Stimulated activated CD8-positive, alpha-beta memory T cell treated with anti-CD3 and anti-CD28 coated beads, Interleukin-7, amount 100 ng/mL, for 4 hours (primary cell): ENCODE measurements at places on chromosomes 4 and X.

DNA sequence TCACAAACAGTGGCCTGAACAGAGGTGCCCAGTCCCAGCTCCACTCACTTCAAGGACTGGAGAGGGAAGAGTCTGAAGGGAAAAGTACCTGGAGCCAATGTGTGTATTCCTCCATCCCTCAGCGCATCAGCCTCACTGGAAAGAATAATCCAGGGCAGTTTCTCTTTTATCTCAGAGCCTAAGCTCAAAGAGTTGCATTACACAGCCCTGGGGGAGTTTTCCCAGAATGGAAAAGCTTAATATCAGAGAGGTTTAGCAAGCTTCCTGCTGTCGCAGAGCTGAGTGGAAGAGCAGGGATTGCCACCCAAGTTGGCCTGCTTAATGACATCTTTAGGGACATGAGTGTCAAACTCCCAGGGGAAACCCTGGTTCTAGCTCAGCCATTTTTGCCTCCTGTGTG is 80.4 kb upstream of the MSX1 start:
- no peak for DNase-seq

GRCh38 chrX:39260965-39261364 is 459.7 kb downstream of the MID1IP1 start:
- DNase-seq = no peak

DNA sequence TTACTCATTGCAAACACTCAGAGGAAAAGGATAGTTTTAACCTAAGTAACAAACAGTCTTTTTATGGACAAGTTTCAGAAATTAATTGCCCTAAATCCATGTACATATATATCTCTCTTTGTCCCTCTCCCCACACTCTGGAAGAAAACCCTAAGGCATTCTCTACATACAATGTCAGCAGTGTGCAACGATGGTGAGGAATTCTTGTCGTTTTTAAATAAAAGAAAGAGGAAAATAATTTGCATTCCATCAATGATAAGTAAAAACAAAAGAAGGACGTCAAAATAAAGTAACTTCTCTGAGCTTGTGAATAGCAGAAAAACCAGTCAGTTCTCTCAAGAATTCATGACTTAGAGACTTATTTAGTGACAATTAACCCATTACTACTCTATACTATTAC is 550.5 kb upstream of the DIPK2B start:
- no peak for DNase-seq

GRCh38 chrX:13902406-13902805 is 85.5 kb upstream of the GPM6B start:
- no peak for DNase-seq

DNA sequence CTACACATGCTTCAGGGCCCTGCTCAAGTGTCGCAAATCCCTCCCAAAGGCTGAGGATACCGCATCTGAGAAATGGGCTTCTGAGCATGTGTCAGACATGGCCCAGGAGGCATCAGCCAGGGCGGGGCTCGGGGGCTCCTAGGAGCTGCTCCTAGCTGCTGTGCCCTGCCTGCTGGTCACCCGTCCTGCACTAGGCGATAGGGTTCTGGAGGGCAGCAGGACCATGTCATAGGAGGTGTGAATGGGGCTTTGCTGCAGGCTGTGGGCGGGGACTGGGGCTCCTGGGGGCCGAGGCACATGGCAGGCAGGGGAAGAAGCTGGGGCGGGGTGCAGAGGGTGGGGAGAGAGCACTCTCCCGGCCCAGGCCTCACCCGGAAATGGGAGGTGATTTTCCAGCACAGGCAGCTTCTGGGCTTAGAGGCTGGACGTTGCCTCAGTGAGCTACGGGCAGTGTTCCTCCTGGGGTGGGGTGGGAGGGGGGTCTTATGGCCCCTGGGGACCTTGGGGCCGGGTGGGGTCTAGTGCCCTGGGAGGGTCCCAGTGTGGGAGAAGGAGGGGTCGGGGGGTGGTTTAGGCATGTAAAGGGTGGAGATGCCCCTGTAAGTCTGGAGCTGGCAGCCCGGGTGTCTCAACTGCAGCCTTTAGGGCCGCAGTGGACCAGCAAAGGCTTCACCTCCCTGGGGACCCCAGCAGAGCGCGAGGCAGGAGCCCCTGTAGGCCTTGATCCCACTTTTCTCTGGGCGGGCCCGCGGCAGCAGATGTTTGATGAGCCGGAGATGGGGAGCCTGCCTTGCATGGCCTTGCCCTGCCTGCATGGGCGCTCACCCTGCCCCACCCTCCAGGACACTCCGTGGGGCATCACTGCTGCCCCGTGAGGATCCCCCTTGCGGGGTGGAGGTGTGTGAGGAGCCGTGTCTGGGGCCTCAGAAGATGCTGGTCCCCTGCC is 98.6 kb upstream of the LRPAP1 start:
- no peak for DNase-seq

GRCh38 chr4:7831330-7831729 is 108.3 kb downstream of the AFAP1 start:
- DNase-seq = no peak

DNA sequence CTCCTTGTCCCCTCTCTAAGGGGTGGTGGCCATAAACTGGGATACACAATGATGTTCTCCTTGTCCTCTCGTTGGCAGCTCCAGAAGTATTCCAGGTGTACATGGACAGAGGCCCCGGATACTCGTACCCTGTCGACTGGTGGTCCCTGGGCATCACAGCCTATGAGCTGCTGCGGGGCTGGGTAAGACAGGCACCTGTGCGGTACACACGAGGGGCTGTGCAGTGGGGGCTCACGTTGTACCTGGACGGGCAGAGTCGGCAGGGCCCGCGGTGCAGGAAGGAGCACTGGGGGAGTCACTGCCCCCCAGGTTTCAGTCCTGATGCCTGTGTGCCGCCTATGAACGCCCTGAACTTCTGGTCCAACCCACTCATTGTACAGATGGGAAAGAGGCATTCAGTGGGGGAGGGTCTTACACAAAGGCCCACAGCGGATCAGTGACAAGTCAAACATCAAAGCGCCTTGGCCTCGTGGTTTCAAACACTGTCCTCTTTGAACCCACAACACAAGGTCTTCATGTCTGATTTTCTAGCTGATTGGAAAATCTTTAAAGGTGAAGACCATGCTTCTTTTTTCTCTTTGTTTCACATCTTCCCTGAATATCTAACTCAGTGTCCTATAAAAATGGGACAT is 261.6 kb downstream of the EVC2 start:
- no peak for DNase-seq

DNA sequence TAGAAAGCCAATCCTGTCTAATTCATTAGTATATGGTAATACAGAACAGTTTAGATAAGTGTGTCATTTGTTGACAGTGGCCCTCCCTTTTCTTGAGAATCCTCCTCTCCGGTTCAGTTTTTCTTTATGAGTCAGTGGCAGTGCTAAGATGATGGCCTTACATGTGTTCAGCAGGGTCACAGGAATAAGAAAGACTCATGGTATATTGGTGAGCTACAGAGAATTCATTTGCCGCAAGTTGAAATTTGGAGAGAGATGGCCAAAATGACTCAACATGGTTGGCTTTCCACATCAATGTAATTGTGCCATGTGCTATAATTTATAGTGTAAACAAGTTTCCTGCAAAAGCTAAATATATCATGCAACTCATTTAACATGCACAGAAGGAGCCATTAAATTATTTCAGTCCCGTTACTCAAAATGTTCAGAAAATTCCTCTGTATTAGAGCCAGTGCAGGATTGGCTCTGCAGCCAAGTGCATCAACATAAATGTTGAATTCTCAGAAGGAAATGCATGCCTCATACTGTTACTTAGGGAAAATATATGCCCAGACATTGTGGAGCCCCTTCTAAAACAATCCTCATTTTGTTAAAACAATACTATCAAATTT is 374.3 kb downstream of the AFF2 start:
- DNase-seq = no peak

GRCh38 chrX:54551801-54552200 is 21.8 kb downstream of the GNL3L start:
- no peak for DNase-seq

DNA sequence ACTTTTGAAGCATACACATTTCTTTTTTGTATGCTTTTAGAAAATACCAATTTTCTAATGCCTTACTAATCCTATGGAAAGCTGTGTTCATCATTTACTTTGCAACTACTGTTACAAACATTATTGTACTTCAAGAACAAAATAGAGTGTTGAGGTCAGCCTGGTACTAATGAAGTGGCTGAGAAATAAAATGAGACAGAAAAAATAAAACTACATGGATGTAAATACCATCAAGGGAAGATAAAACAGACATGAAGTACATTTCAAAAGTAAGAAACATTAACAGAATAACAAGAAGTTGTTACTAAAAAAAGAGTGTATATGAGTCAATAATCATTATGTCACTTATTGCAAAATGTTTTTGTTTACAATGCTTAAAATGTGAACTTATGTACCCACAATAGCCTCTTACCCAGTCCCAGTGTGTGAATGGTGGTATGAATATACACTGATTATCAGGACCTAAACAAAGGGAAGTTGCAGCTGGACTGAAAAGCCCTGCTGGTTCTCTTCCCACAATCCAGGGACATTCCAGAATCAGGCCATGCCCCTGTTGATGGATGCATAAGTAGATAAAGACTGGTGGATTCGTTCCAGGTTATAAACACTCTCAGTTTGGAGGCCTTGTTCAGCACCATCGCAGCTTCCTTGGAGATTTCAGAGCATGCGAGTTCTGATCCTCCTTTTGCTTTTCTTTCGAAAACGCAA is 2.4 kb upstream of the CSN3 start:
- DNase-seq = no peak

DNA sequence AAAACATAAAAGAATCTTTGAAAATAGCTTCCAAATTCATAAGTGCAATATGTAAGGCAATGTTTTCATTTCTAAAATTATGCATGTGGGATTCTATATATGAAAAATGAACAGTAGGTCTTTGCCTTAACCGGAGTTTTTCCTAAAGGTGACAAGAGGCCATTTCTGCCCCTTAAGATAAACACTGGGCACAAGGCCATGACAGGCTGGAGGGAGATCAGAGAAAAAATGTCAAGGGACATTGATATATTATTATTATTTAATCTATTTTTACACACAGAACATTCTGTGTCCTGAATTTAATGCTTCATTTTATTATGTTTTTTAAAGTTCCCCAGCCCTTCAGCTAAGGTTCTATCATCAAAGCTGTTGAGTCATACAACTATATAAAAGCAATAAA is 118.8 kb downstream of the CHM start:
- no peak for DNase-seq

GRCh38 chrX:69021141-69021960 is 143.9 kb downstream of the PJA1 start:
- DNase-seq = no peak

- no peak for DNase-seq
These were observed 11.0 kb upstream of the CTBP1 start for GRCh38 chr4:1259966-1260365.
